ENCODE measurements at places on chromosomes 7 and 10.

DNA sequence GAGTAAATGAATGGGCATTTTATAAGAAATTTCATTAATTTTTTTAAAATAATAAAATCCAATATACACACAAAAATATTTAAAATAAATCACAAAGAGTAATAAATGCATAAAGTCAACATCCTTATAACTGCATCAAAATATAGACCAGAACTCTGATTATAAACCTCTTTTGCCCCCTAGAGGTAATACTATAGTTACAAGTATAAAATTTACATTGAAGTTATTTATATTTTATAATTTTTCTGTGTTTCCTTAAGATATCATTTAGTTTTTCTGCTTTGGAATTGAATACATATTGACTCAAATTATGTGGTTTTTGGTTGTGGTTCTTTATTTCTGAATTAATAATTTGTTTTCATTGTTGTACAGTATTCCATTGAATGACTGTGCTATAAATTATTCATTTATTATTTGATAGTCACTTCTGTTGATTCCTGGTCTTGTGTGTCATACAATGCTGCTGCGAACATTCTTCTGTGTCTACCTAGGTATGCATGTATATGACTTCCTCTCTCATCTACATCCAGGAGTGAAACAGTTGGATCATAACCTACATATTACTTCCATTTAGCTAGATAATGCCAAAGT, 673.6 kb downstream of the IPMK start:
- H3K27ac ChIP-seq, result no peak overlapping the region
- no peaks in the 10 kb centered on the region for H3K27me3 ChIP-seq
- H3K36me3 ChIP-seq, result no peaks in the 10 kb centered on the region
- DNase-seq, result no peak

GRCh38 chr10:96721207-96721572, 876 bp upstream of the PIK3AP1 start:
- no peak for DNase-seq
- no peak overlapping the region for H3K27ac ChIP-seq
- H3K4me1 ChIP-seq, result peaks cover 10% of the 10 kb centered on the region
- H3K36me3 ChIP-seq, result no peaks in the 10 kb centered on the region
- no peak overlapping the region for H3K4me3 ChIP-seq
- no peaks in the 10 kb centered on the region for H3K27me3 ChIP-seq

- H3K36me3 ChIP-seq, result no peaks in the 10 kb centered on the region
- no peak overlapping the region for H3K27ac ChIP-seq
- no peaks in the 10 kb centered on the region for H3K27me3 ChIP-seq
- no peak overlapping the region for H3K4me3 ChIP-seq
- no peaks in the 10 kb centered on the region for H3K4me1 ChIP-seq
These were observed 219.5 kb upstream of the ZNF804B start for GRCh38 chr7:88540012-88540411.

- H3K27ac ChIP-seq, result no peak overlapping the region
- H3K36me3 ChIP-seq, result no peaks in the 10 kb centered on the region
These were observed 309.4 kb downstream of the TWIST1 start for GRCh38 chr7:18808026-18808425.

GRCh38 chr10:18164748-18165361, 24.6 kb downstream of the CACNB2 start:
- H3K4me1 ChIP-seq, result no peaks in the 10 kb centered on the region
- H3K27ac ChIP-seq, result no peak overlapping the region
- no peaks in the 10 kb centered on the region for H3K27me3 ChIP-seq
- H3K36me3 ChIP-seq, result no peaks in the 10 kb centered on the region
- DNase-seq, result no peak

DNA sequence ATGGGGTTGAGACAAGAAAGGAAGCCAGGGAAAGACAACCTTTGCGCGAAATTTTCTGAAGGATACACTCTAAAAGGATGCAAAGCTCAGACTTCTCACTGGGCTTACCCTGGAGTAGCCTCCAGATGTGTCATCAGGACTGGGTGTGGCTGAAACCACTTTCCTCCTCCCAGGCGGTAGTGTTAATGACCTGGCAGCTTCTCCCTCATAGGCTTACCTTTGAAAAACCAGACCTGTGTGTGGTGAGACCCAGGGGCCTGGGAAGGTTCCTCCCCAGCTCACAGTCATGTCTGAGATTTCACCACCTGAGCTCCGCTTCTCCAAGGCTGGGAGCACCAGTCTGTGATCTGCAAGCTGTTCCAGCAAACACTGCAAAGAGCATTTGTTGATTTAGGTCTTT, 93.7 kb downstream of the EPC1 start:
- no peak overlapping the region for H3K27ac ChIP-seq
- no peaks in the 10 kb centered on the region for H3K36me3 ChIP-seq
- H3K27me3 ChIP-seq, result no peaks in the 10 kb centered on the region
- no peak for DNase-seq

- no peaks in the 10 kb centered on the region for H3K27me3 ChIP-seq
- no peak overlapping the region for H3K4me3 ChIP-seq
- H3K27ac ChIP-seq, result no peak overlapping the region
- H3K36me3 ChIP-seq, result no peaks in the 10 kb centered on the region
These were observed 274.0 kb downstream of the CSTF2T start for GRCh38 chr10:51425431-51425830.

DNA sequence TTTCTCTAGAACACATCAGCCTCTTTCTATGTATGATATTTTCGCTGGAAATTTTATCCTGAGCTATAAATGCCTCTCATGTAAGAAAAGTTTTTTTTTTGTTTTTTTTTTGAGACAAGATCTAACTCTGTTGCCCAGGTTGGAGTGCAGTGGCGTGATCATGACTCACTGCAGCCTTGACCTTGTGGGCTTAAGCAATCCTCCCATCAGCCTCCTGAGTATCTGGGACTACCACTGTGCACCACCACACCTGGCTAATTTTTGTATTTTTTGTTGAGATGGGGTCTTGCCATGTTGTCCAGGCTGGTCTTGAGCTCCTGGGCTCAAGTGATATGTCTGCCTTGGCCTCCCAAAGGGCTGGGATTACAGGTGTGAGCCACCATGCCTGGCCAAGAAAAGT, 80.4 kb downstream of the ADK start:
- H3K4me1 ChIP-seq, result peaks cover 11% of the 10 kb centered on the region
- no peaks in the 10 kb centered on the region for H3K27me3 ChIP-seq
- DNase-seq, result no peak
- H3K27ac ChIP-seq, result no peak overlapping the region
- H3K36me3 ChIP-seq, result no peaks in the 10 kb centered on the region

- no peak overlapping the region for H3K4me3 ChIP-seq
- DNase-seq, result no peak
- H3K4me1 ChIP-seq, result no peaks in the 10 kb centered on the region
- no peaks in the 10 kb centered on the region for H3K27me3 ChIP-seq
- no peaks in the 10 kb centered on the region for H3K36me3 ChIP-seq
- H3K27ac ChIP-seq, result no peak overlapping the region
These were observed 184.8 kb upstream of the NRP1 start for GRCh38 chr10:33519130-33519860.

GRCh38 chr7:116582164-116582732, 57.4 kb downstream of the CAV1 start:
- H3K27me3 ChIP-seq, result no peaks in the 10 kb centered on the region
- H3K4me3 ChIP-seq, result no peak overlapping the region
- H3K27ac ChIP-seq, result no peak overlapping the region
- no peaks in the 10 kb centered on the region for H3K36me3 ChIP-seq
- H3K4me1 ChIP-seq, result no peaks in the 10 kb centered on the region

- peaks cover 11% of the 10 kb centered on the region for H3K4me1 ChIP-seq
- no peaks in the 10 kb centered on the region for H3K27me3 ChIP-seq
- DNase-seq, result no peak
- H3K27ac ChIP-seq, result no peak overlapping the region
- H3K4me3 ChIP-seq, result no peak overlapping the region
These were observed 3.8 kb upstream of the GTF2IRD1 start for GRCh38 chr7:74449809-74450397.

DNA sequence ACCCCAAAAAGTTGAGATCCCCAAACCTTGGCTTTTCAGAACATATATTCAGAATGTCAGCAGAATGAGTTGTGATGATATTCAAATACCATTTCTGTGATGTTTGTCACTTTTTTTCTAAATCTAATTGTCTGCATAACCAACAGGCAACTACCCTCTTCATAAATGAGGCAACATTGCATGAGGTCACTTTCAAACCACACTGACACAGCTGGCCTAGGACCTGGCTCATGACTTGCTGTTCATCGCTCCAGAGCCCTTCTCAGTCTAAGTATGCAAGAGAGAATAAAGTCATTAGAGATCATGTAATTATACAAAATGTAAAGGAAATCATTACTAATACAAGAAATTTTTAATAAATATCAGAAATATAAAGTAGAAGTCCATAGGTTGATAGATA, 681.9 kb downstream of the GRM8 start:
- DNase-seq, result no peak
- H3K27ac ChIP-seq, result no peak overlapping the region
- no peaks in the 10 kb centered on the region for H3K27me3 ChIP-seq
- H3K36me3 ChIP-seq, result no peaks in the 10 kb centered on the region

DNA sequence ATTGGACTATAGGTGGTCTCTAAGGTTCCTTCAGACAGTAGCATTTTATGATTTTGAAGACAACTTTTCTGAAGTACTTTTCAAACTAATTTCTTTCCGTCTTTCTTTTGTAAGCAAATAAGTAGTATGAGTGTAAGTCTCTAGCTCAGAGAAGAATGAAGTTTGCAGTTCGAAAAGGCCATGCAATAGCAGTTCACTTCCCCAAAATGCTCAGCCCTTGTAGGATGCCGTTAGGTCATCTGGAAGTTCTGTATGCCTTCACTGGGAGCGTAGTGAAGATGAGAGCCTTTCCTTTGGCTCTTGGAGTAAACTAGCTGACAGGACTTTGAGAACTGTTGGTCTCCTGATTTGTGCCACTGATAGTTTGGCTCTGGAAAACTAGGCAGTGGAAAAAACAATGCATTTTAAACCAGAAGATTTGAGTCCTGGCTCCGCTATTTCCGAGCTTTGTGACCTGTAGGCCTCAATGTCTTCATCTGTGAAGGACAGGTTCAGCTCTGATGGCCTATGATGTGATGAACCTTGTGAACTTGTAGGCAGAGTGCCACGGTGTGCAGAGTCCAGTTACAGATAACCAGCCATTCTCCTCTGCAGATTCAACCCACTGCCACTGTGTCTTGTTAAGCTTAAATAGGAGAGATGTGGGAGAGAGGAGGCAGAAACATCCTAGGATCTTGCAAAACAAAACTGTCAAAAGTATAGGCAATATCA, 18.8 kb downstream of the SGPL1 start:
- H3K4me1 ChIP-seq, result peaks cover 17% of the 10 kb centered on the region
- H3K4me3 ChIP-seq, result no peak overlapping the region
- no peak for DNase-seq
- H3K36me3 ChIP-seq, result no peaks in the 10 kb centered on the region

- no peaks in the 10 kb centered on the region for H3K36me3 ChIP-seq
- peak within 1 kb of the TSS; percentile 99 for H3K27ac ChIP-seq
- peak within 1 kb of the TSS; percentile 100 for H3K4me3 ChIP-seq
- H3K4me1 ChIP-seq, result peaks cover 37% of the 10 kb centered on the region
These were observed at the start of gene TAX1BP1 for GRCh38 chr7:27739909-27740448. TAX1BP1 (plus strand) TSS chr7:27740162; CDS start chr7:27748525, 8,363 bp downstream.

- H3K27ac ChIP-seq, result no peak overlapping the region
- no peaks in the 10 kb centered on the region for H3K4me1 ChIP-seq
- H3K36me3 ChIP-seq, result no peaks in the 10 kb centered on the region
- DNase-seq, result no peak
- H3K4me3 ChIP-seq, result no peak overlapping the region
These were observed 148.8 kb upstream of the NPY start for GRCh38 chr7:24135003-24135817.

All from upper lobe of right lung (tissue), 1 donor.